ENCODE measurements at places on chromosomes 6 and 20.

- no peak for DNase-seq
These were observed 6.4 kb downstream of the CEP43 start for GRCh38 chr6:167005350-167006159.

DNA sequence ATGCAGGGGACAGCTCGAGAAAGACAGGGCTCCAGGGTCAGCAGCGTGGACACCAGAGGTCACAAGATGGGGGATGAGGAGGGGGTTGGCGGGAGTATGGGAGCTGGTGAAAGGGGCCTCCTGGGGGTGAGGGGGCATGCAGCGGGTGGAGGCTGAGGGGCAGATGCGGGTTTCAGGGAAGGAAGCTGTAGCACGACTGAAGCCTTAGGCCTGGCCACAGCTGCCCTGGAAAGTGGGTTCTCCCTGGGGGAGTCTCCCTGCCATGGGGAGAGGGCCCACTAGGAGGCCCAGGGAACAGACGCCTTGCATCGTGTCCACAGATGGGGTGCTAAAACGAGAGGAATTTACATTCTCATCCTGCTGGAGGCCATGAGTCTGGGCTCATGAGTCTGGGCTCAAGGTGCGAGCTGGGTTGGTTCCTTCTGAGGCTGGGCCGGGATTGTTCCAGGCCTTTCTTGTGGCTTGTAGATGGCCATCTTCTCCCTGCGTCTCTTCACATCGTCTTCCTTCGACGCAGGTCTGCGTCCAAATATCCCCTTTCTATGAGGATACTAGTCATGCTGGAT lies 18.0 kb downstream of the APCDD1L start:
- no peak for DNase-seq

- no peak for DNase-seq
These were observed 17.2 kb downstream of the SMPDL3A start for GRCh38 chr6:122806291-122806690.

DNA sequence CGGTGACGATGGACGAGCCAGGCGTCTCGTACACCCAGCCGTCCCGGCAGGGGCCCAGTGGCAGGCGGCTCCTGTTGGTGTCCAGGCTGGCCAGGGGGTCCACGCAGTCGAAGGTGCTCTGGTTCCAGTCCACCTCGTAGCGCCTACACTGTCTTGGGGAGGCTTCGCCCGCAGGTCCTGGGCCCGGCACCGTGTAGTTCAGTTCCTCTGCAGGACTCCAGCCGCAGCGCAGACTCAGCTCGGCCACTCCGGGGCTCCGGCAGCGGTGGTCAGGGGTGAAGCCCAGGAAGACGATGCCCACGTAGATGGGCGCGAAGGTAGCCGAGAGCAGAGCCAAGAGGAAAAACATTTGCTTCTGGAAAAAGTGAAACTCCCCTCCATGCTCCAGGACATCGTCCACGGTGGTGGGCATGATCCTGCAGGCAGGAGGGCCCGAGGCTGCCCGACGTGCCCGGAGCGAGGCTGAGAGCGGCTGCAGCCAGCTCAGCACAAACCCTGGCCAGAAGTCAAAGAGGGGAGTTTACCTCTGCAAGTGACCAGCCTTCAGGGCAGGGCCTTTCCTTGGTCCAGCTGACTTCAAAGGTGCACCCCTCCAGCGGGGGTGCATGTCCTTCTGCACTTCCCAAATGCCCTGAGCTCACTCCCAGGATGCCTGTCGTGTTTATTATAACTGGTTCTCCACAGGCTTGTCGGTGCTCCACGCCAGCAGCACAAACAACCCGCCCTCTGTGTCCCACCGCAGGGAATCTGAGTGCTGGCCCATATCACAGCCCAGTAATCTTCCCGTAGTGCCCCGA lies at the start of gene SLC22A2:
Gene SLC22A2 (minus strand): TSS at position 476 of the 797 bp plus-strand sequence. CDS start 64 bp downstream, at position 412.
- DNase-seq: no peak

GRCh38 chr6:6679633-6680032 lies 91.1 kb downstream of the LY86 start:
- no peak for DNase-seq

DNA sequence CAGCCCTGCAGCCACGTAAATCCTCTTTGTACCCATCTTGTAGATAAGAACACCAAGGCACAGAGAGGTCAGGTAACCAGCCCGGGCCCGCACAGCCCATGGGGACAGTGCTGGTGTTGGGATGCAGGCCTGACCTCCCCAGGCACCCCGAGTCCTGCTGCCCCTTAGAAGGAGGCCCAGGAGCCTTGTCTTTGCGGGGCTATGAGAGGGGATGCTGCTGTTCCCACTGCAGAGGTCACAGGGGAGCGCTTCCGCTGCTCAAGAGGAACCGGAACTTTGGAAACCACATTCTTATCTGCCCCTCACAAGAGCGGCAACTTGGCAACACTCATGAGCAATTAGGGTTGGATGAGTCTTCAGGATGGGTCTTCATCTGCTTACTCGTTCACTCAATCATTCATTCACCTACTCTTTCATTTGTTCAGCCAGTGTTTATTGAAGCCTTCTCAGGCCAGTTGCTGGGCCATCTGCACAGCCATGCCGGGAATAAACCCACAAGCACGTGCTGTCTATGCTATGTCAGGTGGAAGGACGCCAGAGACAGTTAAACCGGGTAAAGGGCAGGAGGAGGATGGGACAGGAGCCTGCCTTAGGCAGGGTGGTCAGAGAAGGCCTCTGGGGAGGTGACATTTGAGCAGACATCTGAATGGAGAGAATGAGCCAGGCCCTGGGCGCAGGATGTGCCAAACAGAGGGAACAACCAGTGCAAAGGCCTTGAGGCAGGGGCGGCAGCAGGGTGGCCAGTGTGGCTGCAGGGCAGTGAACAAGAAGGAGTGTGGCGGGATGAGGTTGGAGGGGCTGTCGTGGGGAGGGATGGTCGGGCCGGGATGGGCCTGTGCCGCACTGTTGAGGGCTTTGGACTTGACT lies 60.8 kb downstream of the RBM38 start:
- no peak for DNase-seq

DNA sequence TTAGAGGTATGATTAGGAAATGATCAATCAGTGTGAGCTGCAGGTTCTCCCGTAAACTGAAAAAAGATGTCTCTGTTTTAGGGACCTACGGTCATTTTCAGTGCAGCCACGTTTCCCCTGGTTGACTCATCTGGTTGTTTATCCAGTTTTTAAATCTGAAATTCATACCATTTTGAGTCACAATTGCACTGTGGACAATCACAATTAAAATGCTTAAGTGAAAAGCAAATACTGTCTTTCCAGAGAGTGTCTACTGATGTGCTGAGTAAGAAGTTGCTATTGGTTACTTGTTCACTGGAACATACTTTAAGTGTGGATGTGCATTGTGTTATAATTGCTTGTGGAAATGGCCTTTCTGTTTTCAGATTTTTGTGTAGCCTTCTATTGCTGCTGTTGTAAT lies 305.1 kb upstream of the SASH1 start:
- DNase-seq: no peak

DNA sequence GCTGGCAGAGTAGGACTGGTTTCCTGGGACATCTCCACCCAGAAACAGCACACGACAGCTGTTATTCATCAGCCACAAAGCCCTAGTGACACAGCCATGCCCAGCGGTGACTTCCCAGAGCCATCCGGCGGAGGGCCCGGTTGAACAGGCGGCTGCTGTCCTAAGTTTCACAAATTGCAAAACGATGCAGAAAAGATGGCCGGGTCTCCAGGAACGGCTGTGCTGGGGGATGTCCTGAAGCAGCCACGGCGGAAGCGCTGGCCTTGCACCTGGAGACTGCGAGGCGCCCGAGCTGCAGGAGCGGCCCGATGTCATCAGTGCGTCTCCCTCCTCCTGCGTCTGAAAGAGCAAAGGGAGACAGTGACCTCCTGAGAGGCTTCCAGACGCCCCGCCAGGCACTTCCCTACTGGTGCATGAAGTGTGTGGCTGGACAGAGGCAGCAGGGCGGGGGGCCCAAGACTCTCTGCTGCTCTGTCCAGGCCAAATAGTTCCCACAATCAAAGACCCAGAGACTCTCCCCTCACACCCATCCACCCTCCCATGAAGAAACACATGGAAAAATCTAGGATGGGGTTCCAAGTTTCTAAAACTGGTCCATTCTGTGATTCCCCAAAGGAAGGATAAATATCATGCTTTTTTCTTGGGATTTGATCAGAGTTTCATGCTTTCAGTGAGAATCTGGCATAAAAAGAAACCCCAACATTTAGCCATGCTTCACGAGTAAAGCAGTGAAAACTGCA lies 44.0 kb downstream of the SSR1 start:
- DNase-seq: no peak

- DNase-seq: no peak
These were observed 128.4 kb upstream of the NOX3 start for GRCh38 chr6:155584006-155584405.

GRCh38 chr6:55174211-55175026 lies at the start of gene HCRTR2:
HCRTR2 (plus strand) TSS chr6:55174515; CDS start chr6:55174588, 73 bp downstream.
- no peak for DNase-seq

- DNase-seq: no peak
These were observed 22.3 kb downstream of the MDN1 start for GRCh38 chr6:89797317-89797716.

GRCh38 chr6:42269974-42270510 lies 52.4 kb upstream of the MRPS10 start:
- no peak for DNase-seq

DNA sequence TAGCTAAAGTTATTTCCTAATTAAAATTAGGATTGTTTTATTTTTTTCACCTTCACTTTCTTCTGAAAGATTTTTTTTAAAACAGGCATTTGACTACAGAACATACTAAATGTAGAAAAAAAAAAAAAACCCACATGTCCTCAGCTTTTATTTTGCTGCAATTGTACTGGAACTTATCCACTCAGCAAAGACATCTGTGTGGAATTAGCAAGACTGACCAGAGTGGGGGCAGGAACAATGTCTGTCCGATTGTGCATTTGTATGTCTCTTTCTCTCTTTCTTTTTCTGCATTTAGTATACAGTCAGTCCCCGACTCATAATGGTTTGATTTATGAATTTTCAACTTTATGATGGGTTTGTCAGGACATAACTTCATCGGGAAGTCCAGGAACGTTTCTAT lies 77.3 kb downstream of the CHD6 start:
- DNase-seq: no peak

DNA sequence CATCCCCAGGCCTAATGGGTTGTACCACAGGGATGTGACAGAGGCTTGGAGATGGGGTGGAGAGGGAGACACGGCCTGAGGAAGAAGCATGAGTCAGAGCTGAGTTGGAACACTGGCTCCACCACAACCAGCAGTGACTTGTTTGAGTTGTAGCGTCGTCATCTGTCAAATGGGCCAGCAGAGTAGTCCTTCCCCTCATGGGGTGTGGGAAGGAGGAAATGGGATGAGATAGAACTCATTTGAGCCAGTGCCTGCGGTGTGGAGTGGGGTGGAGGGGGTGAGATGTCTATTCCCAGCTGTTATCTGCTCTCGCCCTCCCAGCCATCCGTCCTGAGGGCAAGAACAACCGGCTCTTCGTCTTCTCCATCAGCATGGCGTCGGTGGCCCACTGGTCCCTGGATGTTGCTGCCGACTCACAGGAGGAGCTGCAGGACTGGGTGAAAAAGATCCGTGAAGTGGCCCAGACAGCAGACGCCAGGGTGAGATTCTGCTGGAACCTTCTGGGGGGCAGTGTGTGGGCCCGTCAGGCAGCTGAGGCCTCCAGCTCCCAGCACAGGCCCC lies 32.5 kb downstream of the PLCG1 start:
- no peak for DNase-seq

DNA sequence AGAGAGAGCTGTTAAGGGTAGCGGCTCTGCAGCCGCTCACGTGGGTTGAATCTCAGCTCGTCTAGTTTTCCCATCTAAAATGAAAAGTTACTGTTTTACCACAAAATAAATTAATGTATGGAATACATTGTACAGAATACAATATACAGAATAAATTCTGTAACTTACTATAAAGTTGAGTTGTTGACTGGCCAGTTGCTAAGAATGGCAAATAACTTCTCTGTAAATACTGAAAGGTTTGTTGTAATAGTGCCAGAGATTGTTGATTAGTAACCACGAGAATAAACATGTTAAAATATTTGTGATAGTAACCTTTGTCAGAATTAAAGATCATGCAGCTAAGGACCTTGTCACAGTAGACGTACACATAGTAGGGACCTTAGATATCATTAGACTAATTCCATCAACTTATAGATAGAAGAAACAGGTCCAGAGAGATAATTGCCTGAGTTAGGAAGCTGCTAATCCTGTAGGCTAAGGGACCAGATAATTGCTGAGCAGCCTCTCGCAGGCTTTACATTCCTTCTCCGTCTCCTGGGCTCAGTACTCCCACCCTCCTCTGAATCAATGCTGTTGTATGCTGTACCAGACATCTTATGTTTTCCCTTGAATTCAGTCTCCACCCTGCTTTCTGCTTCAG lies 544 bp upstream of the NRM start:
- no peak for DNase-seq

DNA sequence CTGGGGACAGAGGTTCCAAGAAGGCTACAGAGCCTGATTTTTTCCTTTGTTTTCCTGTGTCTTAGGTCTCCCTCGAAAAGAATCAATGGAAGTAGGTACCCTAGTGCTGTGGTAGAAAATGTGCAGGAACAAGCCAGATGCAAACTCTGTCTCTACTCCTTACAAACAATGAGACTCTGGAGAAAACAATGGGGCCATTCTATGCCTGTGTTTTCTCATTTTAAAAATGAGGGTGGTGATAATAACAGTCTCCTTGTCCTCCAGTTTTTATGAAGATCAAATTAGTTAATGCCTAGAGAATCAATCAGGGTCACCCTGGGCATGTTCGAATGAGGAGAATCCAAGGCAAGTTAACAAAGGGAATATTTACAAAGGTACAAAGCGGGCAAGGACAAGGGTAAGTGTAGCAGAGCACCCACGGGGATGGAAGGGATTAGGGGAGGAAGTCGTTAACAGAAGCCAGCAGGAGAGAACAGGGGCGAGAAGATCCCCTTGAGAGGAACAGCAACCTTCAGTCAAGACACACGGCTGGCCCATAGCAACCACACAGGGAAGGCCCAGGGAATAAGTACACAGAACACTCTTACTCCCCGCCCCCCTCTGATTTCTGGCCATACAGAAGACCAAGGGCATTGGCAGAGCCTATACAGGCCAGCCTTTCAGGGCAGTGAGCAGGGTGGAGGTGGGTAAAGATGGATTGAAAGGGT lies 342.8 kb downstream of the PTPRT start:
- DNase-seq: no peak

GRCh38 chr6:159789377-159790148 lies at the start of gene TCP1:
TCP1 (minus strand) TSS chr6:159789602; CDS start chr6:159789468, 134 bp downstream.
- DNase-seq: peak; percentile 90

- peak; percentile 40 for DNase-seq
These were observed 102.6 kb downstream of the CD109 start for GRCh38 chr6:73798592-73798991.

GRCh38 chr20:32968478-32969241 lies 35.6 kb downstream of the SUN5 start:
- DNase-seq: no peak

All from HTR-8/SVneo (cell line).